Activated CD4-positive, alpha-beta T cell treated with anti-CD3 and anti-CD28 coated beads, Interleukin-2, amount 50 U/mL, for 24 hours (primary cell): ENCODE measurements at places on chromosomes 3 and 15.

- DNase-seq: no peak
Measured at GRCh38 chr15:93705753-93706455, 525.5 kb upstream of the MCTP2 start.

GRCh38 chr3:42266085-42266484 is at the start of gene CCK:
Gene CCK, minus strand, starts transcription at chr3:42266185. Its CDS starts 2,555 bp downstream, at chr3:42263630.
- no peak for DNase-seq

DNA sequence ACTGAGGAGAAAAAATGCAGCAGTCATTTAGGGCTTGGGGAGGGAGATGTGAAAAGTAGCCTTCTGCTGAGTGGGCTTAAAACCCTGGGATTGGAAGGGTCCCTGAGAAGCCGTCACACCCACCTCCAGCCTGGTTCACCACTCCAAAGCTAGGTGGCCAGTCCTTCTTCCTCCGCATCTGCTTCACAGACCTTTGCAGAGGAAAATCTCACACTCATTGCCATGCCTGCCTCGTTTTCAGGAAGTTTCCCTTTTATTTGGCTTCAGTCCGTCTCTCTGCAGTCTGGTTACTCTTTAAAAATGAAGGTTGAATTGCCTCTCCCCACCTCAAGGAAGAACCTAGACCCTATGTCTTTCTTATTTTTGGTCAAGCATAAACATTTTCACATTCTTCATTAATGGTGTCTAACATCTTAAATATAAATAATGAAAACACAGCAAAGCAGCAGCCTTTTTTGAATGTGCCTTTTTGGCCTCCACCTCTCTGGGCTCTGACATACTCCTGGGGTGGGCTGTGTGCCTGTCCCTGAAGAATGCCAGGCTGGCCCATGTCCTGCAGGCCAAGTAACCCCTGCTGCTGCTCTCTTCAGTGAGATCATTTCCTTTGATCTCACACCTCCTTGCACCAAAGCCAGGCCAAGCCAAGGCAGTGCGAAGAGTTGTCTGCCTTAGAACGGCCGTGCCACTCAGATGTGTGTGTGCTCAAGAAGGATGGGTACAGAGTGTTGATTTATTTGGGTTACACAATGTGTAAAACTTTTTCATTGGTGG is 11.0 kb downstream of the MRAS start:
- DNase-seq: no peak

GRCh38 chr3:5317557-5317956 is 130.1 kb downstream of the EDEM1 start:
- DNase-seq: no peak

DNA sequence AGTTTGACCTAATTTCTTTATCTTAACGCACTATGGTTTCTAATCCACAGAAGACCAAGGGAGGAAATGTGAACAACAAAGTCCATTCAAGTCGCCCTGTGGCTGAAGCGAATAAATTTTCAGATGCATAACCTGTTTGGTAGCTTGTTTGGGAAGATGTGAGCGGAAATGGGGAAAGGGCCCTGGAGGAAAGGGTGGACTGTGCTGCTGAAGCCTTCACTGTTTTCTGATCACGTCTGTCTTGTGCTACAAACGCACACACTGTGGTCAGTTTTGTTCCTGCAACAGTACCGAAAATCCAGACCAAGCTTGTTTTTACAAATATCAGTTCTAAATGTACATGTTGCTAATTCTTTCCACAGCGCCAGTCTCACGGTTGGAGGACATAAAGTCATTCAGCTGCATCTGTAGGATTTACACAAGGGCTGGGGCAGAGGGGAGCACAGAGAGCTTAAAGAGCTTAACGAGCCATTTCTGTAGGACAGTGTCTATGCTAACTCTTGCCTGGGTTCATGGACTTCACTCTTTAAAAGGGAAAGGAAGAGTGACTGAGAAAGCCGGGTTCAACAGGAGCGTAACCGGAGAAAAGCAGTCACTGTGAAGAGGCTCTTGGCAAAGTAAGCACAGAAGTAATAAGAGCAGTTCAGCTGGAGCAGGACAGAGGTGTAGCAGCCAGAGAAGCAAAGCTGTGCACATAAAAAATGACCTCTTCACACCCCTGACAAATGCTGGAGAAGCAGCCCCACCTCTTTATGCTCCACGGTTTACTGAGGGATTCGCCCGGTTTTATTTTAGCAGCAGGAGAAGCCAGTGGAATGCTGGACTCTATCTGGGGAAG is 66.6 kb downstream of the USF3 start:
- DNase-seq: no peak

DNA sequence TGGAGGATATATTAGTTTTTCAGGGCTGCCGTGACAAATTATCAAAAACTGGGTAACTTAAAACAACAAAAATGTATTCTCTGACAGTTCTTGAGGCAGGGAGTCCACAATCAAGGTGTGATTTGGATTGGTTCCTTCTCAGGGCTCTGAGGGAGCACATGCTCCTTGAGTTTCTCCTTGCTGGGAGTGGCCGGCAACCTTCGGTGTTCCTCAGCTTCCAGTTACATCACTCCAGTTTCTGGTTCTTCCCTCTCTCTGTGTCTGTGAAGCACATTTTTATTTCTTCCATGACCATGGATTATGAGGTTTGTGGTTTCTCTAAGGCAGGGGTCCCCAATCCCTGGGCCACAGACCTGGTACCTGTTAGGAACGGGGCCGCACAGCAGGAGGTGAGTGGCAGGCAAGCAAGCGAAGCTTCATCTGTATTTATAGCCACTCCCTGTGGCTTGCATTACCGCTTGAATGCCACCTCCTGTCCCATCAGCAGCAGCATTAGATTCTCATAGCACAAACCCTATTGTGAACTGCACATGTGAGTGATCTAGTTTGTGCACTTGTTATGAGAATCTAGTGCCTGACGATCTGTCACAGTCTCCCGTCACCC is 24.3 kb downstream of the LRRC28 start:
- DNase-seq: no peak

DNA sequence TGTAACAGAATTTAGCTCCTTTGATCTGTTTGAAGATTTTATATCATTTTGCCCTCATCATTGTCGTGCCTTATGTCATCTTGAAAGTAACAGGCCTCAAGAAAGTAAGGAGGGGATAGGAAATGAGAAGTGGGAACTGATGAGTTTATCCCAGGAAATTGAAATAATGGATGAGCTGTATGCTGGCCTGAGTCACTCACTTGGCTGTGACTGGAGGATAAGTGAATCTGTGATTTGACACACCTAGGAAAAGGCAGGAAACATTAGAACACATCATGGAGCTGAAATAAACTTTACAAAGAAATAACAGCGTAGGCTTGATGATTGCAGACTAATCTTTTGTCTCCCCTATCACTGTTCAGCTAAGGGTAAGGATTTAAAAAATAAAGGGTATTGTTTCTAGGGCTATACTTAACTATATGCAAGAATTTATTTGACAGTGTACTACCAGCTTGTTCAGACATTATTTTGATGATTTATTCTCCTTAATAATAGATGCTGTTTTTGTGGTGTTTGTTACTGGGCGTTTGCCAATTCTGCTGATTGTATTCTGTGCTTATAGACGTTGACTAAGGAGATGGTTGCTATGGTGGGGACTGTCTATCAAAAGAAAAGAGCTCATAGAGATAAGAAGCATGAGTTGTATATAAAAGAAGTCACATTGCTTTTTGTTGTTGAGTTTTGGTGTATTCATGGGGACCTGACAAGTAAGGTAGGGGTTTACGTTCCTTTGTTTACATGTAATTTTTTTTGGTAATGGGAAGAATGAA is 105.6 kb upstream of the ROPN1 start:
- DNase-seq: no peak
